ENCODE measurements at places on chromosomes 2 and 18.
A peak's percentile ranks its signal among the peaks of the same experiment; 100 is the strongest.

GRCh38 chr18:66994790-66995189, 390.9 kb upstream of the CDH19 start:
- no peak for DNase-seq

GRCh38 chr2:37389989-37390765, 45.7 kb downstream of the QPCT start:
- DNase-seq, result peak; percentile 42

DNA sequence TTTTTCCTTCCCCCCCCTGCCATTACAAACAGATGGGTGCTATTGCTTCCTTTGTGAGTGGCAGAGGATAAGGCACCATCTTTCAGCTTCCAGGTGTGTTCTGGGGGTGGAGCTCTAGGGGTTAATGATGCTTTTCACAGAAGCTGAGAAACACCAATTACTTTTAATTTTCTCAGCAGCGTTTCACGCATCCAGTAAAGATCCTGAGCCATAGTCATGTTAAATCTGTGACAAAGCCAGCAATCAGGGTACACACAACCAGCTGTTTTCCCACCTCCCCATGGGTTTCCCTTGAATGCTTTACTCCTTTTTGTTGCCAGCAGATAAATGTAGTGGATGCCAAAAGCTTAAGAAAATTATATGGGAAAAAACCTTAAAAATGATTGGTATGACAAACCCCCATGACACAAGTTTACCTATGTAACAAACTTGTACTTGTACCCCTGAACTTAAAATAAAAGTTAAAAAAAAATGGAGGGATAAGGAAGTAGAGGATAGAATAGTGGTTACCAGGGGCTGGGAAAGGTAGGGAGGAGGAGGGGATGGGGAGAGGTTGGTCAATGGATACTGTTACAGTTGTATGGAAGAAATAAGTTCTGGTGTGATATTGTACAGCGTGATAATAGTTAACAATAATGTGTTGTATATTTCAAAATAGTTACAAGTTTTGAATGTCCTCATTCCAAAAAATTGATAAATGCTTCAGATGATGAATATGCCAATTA, 70.0 kb downstream of the ACOXL start:
- DNase-seq, result no peak

DNA sequence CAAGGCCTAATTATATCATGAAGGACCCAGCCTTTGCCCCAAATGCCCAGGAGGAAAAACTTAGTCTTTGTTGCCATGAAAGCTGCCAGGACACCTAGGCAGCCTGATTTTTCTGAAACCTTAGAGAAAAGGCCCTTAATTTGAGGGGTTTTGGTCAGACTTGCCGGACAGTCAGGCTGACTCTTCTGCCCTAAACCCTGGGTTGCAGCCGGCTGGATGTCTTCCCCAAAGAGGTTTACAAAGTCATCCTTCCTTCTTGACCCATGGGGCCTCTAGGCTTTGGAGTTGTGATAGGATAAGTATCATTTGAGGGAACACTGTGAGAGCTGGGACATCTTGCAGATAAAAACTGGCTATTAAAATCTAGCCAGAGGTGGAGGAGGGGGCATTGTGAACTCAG, 2.4 kb upstream of the HOXD1 start:
- no peak for DNase-seq

DNA sequence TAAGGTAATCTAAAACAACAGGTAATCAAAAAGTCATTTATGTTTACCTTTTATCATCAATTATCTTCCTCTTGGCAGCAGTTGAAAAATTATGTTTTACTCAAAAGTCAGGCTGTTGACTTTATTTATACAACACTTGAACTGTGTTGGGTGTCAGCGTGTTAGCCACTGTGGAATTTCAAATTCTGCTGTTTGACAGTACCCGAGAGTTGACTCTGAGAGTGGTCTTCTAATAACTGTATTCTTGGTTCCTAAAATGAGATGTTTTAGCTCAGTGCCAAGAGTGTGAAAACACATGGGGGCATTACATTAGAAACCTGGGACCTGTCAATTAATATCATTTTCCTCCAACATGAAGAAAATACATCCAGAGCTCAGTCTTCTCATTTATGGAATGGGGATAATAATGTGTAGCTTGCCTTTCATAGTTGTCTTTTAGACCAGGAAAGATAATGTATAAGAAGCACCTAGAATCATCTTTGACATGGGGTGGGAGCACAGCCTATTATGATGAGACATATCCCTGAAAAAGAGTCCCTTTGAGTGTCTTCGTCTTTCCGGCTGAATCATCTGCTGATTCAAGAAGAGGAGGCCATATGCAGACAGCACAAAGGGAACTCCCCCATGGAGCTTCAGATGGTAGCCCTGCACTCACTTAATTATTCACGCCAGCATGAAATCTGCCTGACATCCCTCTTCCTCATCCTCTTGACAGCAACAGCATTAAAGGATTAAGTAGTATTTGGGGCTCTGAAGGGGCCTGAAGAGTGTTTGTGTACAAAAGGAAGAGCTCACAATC, 89.1 kb downstream of the AFF3 start:
- DNase-seq, result no peak

- DNase-seq, result no peak
Measured at GRCh38 chr2:234025891-234026401, 24.6 kb upstream of the SPP2 start.

GRCh38 chr2:28387082-28387960, 5.3 kb upstream of the FOSL2 start:
- no peak for DNase-seq

GRCh38 chr18:10285283-10285640, 169.2 kb upstream of the APCDD1 start:
- DNase-seq, result no peak

Data from stimulated activated CD4-positive, alpha-beta T cell treated with anti-CD3 and anti-CD28 coated beads, Interleukin-1b, Interleukin-23, amount 100 ng/mL, for 24 hours (primary cell).